ENCODE measurements at places on chromosomes 2 and 18.

GRCh38 chr18:47413327-47413726 is 161.9 kb upstream of the SKOR2 start:
- no peak for DNase-seq

DNA sequence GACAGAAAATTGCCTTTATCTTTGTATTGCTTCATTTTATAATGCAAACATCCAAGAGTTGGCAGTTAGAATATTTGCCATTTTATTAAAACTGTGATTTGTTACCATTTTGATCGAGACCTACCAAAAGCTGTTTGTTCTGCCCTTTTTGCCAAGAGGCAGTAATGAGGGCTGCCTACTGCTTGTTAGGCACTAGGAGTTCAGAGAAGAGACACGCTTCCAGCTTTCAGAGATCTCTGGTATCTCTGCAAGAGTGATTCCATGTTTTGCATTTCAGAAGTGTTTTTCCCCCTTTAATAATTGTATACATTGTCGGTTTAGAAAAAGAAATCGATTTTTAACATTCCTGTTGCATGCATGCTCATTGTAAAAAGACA is 628 bp downstream of the MRPL30 start:
- no peak for DNase-seq

GRCh38 chr2:206836722-206837121 is 71.3 kb downstream of the FASTKD2 start:
- no peak for DNase-seq

- DNase-seq = peak; percentile 61
Measured at GRCh38 chr2:98649135-98649991, 41.0 kb downstream of the UNC50 start.

GRCh38 chr2:175048275-175048674 is 43.1 kb upstream of the CHN1 start:
- DNase-seq = no peak

DNA sequence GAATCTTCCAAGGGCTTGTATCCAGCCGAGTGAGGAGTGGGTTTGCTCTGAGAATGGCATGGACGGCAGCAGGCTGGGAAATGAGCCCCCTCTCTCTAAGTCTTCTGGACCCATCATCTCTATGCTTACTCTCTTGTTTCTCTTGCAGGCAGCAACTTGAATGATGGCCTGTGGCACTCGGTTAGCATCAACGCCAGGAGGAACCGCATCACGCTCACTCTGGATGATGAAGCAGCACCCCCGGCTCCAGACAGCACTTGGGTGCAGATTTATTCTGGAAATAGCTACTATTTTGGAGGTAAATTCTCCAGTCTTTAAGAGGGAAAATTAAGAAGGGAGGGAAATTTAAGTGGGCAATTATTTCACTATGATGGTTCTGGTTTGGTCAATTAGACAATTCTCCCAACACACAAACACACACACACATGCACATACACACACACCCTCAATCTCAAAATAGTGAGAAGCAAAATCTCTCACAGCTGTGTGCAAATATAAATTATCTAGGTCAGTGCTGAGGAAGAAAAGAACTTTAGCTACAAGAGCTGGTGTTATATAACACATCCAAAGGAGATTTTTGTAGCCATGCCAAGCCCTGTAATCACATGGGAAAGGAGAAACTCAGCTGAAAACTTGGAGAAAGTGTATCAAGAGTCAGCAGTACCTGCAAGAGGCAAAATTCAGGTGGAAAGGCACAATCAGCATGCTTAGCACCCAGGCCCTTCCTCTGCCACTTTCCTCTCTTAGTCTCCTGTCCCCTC is 499.2 kb downstream of the CNTNAP5 start:
- no peak for DNase-seq

DNA sequence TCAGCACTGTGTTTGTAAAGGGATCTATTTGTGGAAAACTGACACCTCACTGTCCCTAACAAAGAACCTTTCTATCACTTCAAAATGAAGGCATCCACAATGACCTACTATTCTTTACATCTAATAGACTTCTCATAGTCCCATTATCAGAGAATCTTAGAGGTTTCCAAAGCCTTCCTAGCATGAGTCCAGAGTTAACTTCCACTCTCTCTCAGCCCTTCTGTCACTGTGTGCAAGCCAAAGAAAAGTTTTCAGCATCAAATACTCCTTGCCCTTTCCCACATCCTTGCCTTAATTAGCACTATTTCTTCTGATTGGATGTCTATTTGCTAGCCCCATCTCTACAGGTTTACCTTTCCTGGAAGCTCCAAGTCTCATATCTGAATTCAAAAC is 178.5 kb downstream of the ERBB4 start:
- no peak for DNase-seq

DNA sequence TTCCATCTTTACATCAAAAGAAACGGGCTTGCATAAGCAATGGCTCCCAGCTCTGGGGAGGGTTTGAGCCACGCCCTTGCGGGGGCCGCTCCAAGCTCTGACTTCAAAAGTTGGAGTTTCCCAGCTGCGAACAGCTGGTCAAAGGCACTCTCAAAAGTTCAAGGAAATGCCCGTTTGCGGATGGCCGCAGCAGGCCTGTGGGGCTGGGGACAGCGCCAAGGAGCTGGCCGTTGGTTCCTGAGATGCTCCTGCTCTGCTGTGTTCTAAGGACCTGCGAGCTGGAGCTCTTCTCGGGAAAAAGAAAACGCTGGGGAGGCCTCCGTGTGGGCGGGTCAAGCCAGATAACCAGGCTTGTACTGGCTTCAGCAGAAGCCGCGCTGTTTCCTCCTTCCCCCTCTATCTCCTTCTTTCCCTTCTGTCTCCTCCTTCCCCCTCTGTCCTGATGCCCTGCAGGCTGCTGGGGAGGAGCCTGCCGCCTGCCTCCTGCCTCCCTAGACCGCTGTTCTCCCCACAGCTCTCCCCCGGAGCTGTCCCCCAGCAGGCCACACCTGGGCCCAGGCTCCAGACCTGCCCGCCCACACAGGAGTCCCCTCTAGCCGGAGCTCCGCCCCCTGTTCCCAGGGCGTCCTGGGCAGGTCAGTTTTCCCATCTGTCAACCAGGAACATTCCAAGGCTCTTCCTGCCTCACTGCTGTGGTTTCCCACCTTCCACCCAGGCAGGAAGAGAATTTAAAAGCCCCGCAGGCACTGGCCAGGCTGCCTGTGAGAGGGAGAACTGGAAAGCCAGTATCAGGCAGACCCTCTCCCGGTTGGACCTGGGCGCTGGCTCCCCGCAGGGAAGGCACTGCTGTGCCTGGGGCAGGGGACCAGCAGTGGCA is 14.1 kb downstream of the KLF11 start:
- no peak for DNase-seq

DNA sequence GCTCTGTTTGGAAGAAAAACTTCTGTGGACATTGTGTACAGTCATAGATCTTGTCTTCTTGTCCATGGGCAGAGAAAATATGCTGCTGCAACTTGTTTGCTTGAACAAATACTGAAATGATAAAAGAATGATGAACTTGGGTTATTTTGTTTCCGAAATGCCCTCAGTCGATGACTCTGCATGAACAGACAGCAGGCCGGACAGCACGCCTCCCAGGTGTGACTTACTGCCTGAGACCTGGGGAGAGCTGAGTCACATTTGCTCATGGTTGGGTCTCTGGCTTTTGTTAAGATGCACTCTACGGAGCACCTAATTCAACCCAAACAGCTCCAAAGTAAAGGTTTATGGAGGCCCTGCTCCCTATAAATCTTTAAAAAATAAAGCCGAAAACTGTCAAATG is 262.5 kb downstream of the ZNF521 start:
- no peak for DNase-seq

- DNase-seq = no peak
Measured at GRCh38 chr18:32258558-32259204, 68.8 kb downstream of the MEP1B start.

- DNase-seq = peak; percentile 79
Measured at GRCh38 chr2:72145289-72145657, 2.4 kb downstream of the CYP26B1 start.

DNA sequence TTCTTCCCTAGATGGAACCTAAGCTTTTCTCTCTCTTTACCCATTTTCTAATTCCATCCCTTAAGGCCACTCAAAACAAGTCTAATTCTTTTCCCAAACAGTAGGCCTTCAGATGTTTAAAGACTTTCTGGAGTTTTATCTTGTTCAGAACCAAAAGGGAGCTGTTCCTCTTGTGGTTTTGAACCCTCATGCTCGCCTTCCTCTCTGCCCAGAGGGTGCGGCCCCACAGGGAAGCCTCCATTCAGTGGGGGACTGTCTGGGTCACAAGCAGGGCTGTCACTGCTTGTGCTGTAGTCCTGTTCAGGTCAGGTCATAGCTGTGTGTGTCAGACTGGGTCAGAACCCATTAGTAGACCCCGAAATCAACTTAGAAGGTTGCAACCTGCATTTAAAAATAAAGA is 56.5 kb downstream of the TET3 start:
- no peak for DNase-seq

GRCh38 chr18:46320297-46320696 is 216.1 kb downstream of the HAUS1 start:
- no peak for DNase-seq

DNA sequence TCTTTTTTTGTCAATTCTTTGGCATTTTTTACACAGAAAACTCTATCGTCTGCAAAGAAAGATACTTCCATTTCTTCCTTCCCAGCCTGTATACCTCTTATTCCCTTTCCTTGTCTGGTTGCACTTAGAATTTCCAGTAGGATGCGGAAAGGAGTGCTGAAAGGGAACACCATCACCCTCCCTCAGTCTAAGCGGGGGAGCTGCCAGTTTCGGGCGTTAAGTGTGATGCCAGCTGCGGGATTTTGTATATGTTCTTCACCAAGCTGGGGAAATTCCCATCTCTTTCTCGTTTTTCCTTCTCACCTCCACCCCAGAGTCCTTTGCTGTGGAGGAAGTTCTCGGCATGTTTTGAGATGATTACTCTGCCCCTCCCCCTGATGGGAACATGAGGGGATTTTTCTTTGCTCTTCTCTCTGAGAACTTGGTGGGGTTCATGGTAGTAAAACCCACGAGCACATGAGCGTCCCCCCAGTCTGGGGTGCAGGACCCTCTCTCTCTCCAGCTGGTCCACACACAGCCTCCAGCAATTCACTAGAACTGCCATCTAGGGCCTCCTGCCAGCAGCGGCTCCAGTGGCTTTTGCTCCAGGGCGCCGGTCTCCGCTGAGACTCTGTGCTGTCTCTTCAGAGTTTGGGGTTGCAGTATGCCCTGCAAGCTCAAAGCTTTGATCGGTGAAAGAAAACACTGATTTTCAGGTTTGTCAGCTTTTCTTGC is 15.5 kb downstream of the AQP12A start:
- no peak for DNase-seq

DNA sequence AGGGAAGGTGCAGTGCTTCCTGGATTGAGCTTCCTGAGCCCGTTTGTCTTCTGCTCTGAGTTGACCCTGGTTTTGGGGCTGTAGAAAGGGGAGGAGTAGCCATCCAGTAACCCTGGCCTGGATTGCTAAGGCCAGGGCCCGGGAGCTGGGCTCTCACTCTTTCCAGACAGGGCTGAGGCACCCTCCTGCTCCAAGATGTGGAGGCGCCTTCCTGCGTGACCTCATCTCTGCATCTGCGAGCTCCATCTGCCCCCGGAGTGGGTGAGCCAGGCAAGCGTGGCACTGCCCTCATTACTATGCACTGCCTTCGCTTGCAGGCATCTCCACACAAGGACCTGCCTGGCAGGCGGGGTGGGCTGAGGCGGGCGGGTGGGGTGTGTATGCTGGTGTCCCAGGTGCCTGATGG is 58.0 kb downstream of the RAB31 start:
- no peak for DNase-seq

DNA sequence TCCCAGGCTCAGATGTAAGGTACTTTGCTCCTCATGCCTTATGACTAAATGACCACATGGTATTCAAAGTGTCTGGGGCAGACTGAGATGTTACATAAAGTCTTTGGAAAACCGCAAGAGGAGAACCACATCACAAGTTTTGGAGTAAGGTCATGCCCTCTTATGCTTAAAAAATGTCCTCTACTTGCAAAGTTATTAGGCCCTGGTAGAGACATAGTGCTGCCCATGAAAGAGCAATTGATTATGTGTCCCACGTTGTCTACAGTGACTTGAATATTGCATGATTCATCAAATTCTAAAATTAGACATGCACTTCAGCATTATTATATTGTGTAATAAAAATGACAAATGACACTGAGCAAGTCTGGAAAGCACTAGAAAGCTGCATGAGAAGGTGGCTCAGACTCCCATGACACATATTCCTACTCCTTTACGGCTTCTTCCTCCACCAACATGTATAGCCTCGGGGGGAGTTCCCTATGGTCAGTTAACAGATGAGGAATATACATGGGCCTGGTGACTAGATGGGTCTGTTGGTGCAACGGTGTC is 602.6 kb upstream of the VRK2 start:
- no peak for DNase-seq

GRCh38 chr2:239157269-239157668 is 243.6 kb downstream of the HDAC4 start:
- DNase-seq = no peak

DNA sequence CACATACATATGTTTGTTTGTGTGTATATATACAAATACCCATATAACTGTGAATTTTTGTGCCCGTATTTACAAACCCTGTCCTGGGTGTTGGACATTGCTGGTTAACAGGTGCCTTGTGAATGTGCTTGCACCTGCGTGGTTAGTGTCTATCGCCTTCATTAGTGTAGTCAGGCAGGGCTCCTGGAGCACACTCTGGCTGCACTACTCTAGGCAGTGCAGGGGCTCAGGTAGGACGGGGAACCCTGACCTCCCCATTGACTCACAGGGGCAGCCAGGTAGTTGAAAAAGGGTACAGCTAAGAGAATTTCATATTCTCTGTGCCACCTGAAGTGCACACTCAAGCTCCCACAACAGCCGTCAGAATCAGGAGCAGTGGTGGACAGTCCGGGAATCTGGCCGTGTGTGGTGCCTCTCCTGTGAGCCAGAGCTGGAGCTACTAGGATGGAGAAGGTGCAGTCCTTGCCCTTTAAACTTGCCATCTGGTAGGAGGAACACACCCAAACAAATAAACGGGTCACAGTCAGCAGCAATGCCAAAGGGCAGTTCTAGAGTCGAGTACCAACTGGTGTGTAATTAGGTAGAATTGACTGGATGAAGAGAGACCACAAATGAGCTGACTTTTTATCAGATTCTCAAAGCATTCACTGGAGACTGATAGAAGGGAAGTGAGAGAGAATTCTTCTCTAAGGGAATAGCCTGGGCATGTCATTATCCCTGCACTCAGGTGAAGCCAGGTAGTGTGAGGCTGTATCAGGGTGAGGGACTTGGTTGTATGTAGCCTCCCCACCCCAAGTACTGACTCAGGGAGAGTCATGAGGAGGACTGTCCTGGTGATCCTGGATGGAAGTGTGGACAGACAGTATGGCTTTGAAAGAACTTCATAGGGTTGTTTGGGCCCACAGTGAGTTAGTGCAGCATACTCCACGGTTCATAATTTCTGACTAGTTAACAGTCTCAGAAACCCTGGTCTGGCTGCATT is 44.1 kb downstream of the FARP2 start:
- no peak for DNase-seq
